NCI-H446 (cell line): ENCODE measurements at places on chromosomes 13 and 19.

DNA sequence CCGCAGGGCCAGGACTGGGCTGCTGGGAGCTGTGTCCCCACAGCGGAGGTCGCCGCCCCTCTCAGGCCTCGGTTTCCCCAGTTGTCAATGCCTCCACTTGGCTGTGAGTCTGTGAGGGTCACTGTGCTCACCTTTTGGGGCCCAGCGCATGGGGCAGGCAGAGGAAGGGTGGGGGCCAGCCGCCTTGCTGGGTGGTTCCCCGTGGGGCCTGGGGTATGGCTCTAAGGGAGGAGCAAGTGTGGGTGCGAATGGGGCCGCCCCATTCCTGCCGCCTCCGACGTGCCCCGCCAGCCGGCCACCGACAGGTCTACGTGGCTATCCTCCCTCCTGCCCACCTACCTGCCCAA lies 800 bp upstream of the FGF22 start:
- DNase-seq, result no peak

- no peak for DNase-seq
Observed at GRCh38 chr19:3459089-3459881, 21.0 kb downstream of the SMIM24 start.

DNA sequence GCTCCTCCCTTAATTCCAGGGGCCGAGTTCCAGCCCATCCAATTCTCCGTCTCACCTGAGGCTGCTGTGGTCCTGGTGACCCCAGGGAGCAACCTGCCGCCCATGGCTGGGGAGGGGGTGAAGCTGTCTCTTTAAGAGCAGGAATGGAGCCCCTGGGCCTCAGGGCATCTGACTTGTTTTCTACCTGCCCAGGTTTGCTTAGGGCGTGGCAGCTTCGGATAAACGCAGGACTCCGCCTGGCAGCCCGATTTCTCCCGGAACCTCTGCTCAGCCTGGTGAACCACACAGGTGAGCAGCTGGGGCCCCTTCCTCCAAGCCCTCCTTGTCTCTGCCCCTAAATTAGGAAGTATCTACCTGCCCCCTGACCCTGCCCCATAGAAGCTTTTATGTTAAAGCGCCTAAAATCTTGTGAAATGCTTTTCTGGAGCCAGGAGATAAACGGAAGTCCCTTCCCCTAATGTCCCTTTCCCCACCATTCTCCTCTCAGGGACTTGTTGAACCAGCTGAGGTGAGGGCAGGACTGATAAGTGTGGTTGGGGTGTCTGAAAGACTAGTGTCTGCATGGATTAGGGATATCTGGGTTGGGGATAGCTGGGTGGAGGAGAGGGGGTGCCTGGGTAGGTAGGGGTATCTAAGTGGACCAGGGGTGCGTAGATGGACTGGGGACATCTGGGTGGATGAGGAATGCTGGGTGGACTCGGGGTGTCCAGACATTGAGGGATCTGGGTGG lies 614 bp downstream of the FXYD3 start:
- no peak for DNase-seq

DNA sequence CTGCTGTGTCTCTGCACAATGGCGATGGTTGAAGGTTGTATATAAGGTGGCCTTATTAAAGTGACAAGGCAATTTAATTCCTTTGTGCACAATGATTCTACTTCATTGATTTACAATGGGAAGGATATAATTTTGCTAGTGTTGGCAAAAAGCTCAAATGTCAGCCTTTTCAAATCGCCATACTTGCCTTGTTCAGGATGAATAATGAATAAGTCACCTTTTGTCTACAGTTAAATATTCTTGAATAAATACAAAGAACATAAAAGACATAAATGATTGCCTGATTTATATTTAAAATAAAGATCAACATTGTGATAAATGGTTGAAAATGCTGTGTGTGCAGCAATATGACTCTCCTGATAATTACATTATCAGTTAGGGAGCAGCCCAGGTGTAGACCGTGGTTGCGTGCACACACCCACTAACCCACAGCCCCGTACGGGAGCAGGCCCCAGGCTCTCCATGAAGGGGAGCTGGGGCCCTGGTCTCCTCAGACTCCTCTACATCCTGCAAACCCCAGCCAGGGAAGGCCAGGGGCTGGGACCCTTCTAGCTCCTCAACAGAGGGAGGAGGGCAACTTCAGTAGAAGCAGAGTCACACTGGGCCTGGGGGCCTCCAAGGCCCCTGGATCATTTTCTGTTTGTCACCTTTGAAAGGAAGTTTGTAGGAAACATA lies 64.9 kb downstream of the TEX29 start:
- no peak for DNase-seq

DNA sequence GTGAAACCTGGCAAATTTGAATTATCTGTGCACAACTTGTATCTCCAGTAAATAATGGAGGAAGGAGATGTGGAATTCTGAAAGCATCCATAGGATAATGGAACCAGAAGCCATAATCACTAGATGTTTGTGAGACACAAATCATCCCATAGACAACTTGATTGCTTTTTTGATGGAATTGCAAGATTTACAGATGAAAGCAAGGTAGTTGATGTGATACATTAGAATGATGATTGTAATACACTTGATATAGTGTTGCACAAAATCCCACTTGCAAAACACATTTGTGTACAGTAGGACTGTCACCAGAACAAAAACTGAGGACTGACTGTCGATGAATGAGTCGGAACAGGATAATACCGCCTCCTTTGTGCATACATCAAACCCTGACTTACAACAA lies 178.3 kb downstream of the IRS2 start:
- DNase-seq, result no peak

GRCh38 chr13:32622827-32623226 lies 36.6 kb downstream of the PDS5B start:
- no peak for DNase-seq

DNA sequence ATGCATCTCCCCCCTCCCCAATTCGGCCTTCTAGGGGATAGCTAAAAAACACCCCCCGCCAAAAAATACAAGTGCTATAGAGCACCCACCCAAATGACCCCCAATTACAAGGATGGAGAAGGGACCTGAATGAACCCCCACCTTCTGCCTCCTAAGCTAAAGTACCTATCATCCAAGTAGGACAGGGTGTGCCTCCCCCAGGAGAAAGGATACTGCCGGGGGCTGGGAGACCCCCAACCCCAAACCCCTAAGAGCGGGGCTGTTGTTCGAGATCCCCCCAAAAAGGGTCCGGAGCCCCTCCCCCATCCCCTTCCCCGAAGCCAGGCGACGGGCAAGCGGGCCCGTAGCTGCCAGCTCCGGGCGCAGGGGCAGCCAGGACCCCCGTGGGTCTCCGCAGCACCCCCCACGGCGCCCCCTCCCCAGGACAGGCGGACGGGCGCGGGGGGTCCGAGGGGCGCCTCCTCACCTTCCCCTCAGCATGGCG lies 1.9 kb downstream of the ZC3H4 start:
- DNase-seq, result no peak

GRCh38 chr19:32309711-32310390 lies 35.6 kb upstream of the ZNF507 start:
- no peak for DNase-seq

GRCh38 chr13:111941845-111942447 lies 125.0 kb upstream of the SOX1 start:
- no peak for DNase-seq

- no peak for DNase-seq
Observed at GRCh38 chr13:99361197-99361596, 54.0 kb upstream of the GPR183 start.

- DNase-seq, result peak; percentile 6
Observed at GRCh38 chr19:11693505-11694499, 44.9 kb downstream of the ZNF823 start.
